H1 (cell line): ENCODE measurements at places on chromosomes 3 and 15. TPM values are rescaled to one million over a fixed set of nuclear protein-coding genes. Genes with fewer than 3 reads are reported as not detected.

SCN11A gene
- total RNA-seq = 0.10 and 0.11 TPM in 2 replicates

DGKG gene
- total RNA-seq = 0.30 TPM in 1 of 2 replicates, not detected in the other

WDR5B gene
- total RNA-seq = 2.7 and 3.5 TPM in 2 replicates

DNA sequence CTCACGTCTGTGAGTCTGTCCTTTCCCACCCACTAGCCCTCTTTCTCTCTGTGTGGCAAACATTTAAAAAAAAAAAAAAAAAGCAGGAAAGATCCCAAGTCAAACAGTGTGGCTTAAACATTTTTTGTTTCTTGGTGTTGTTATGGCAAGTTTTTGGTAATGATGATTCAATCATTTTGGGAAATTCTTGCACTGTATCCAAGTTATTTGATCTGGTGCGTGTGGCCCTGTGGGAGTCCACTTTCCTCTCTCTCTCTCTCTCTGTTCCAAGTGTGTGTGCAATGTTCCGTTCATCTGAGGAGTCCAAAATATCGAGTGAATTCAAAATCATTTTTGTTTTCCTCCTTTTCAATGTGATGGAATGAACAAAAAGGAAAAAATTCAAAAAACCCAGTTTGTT lies 97.7 kb downstream of the GAP43 start:
- no peaks in the 10 kb centered on the region for H3K36me3 ChIP-seq
- no peak overlapping the region for H3K27ac ChIP-seq
- H3K27me3 ChIP-seq = no peaks in the 10 kb centered on the region
- H3K4me3 ChIP-seq = no peak overlapping the region
- no peak for DNase-seq
- H3K4me1 ChIP-seq = no peaks in the 10 kb centered on the region

DNA sequence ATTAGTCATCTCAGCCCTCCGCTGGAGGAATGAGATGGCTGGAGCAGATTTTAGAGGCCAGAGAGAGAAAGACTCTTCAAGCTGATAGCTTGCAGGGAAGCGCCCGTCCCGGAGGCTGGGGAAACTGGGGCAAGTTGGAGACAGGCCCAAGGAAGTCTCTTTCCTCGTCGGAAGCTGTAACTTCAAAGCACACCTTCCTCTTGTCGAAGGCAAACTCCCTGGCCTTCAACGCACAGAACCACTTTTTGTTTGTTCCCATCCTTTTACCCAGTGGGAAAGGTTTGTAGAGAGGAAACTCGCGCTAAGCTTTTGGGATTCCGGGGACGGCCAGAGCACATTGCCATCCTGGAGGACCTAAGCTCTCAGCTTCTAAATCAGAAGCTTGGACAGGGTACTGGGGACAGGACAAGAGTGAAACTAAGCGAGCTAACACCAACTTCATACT lies 900 bp upstream of the EOMES start:
- H3K27me3 ChIP-seq = peaks cover 100% of the 10 kb centered on the region
- H3K27ac ChIP-seq = no peak overlapping the region
- H3K36me3 ChIP-seq = no peaks in the 10 kb centered on the region

DNA sequence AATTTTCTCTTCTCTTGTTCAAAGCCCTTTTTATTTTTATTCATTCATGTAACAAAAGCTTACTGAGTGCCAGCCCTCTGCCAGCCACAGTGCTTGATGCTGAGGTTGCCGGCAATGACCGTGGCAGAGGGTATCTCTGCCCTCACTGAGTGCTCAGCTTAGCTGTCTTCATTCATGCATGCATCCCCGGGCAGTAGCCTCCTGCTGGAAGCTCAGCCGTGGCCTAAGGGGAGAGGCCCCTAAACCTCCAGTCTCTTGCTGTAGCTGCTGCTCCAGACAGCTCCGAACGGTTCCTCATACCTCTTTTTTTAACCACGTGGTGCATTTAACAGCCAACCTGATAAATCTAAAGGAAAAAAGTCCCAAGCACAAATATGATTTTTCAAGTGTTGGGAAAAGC lies 34.6 kb upstream of the CCDC66 start:
- H3K4me3 ChIP-seq = no peak overlapping the region
- no peaks in the 10 kb centered on the region for H3K36me3 ChIP-seq
- peaks cover 4% of the 10 kb centered on the region for H3K4me1 ChIP-seq
- no peak overlapping the region for H3K27ac ChIP-seq
- H3K27me3 ChIP-seq = no peaks in the 10 kb centered on the region
